ENCODE measurements at places on chromosomes 1 and 21.

DNA sequence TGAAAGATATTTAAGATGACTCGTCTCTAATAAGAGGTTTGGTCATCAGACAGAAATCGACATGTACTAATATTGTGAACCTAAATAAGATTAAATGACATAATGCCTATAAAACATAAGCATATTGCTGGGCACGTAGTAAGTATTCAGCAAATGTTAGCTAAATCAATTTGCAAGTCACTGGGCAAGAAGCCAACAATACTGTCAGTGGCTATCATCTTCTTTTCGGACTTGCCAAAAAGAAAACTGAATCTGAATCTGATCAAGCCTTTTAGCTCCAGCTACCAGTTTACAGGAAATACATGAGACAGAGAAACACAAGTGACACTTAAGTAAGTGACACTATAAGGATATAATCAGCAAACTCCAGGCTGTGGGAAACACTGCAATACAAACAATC, 46.0 kb downstream of the RPL5 start:
- DNase-seq = no peak

GRCh38 chr1:224192082-224192788, 9.2 kb downstream of the DEGS1 start:
- no peak for DNase-seq

- DNase-seq = no peak
Measured at GRCh38 chr1:74396462-74396861, 115.9 kb downstream of the LRRC53 start.

DNA sequence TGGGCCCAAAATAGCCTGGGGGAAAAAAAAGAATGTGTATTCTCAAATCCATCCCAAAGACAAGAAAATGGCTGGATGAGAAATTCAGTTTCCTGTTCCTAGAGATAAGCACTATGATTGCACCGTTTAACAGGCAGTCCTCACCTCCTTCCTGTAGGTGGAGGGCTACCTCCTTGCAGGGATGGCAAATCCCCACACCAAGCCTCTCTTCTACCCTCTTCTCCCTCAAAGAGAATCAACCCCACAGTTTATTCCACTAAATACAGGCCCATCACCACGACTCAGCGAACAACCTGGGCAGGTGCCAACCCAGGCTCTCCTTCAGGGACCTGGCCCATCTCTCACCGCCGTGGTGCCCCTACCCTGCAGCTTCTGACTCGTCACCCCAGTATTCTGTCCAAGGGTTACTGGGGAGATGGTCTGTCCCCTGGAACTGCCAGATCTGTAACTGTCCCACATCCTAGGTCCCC, 3.4 kb upstream of the CHD5 start:
- DNase-seq = no peak

DNA sequence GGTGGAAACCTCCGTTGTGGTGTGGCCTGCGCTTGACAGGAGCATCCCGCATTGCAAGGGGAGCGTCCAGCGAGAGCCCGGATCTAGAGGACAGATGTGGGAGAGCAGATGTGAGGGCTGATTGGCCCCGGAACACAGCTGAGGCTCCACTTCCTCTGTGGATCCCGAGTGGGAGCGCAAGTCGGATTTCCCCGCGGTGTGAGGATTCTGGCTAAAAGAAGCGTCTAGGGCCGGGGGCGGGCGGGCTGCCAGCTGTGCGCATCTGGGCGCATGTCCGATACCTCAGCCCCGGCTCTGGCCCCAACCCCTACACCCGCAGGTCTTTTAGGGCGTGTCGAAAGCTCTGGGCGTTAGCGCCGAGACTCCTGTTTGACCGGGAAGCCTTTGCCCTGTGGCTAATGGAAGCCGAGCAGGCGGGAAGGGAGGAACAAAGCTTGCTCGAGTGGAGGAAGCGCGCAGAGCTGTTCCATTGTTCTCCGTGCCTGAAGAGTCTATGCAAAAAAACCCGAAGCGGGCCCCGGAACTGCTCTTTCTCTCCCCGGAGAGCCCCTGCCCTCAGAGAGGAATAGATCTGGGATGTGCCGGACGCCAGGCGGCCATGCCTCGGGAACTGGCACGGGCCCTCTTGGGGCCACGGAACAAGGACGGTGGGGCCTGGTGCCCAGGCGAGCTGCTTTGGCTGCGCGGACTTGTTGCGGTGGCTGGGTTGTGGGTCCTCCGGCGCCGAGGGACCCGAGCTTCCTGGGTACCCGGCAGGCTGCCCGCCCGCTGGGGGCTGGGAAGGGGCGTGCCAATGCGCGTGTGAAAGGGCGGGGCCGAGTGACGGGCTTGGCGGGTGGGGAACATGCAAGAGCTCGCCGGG, 111.1 kb downstream of the NAV1 start:
- DNase-seq = peak; percentile 52

GRCh38 chr1:9399510-9400424, 107.1 kb downstream of the SPSB1 start:
- DNase-seq = no peak

DNA sequence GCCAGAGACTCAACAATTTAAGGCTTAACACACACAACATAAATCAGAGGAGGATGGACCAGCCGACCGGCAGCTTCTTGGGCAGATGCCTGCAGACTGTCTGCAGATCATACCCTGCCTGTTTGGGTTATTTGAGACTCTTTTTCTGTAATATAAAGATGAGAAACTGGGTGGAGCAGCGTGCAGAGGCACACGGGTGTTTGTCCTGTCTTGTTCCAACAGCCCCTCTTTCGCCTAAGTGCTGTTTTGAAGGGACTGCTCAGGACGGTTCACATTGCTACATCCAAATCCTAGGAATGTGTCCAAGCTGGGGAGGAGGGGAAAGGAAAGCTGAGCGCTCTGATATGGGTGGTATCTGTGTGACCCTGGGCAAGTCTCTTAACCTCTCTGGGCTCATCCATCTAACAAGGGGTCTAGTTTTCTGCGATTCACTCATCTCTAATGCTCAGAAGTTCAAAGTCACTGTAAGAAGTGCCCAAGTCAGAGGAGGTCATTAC, 149.9 kb downstream of the CLIC6 start:
- no peak for DNase-seq

GRCh38 chr1:210455840-210456603, 127.3 kb downstream of the HHAT start:
- DNase-seq = no peak

GRCh38 chr1:3685222-3685621, 32.9 kb downstream of the TP73 start:
- no peak for DNase-seq

DNA sequence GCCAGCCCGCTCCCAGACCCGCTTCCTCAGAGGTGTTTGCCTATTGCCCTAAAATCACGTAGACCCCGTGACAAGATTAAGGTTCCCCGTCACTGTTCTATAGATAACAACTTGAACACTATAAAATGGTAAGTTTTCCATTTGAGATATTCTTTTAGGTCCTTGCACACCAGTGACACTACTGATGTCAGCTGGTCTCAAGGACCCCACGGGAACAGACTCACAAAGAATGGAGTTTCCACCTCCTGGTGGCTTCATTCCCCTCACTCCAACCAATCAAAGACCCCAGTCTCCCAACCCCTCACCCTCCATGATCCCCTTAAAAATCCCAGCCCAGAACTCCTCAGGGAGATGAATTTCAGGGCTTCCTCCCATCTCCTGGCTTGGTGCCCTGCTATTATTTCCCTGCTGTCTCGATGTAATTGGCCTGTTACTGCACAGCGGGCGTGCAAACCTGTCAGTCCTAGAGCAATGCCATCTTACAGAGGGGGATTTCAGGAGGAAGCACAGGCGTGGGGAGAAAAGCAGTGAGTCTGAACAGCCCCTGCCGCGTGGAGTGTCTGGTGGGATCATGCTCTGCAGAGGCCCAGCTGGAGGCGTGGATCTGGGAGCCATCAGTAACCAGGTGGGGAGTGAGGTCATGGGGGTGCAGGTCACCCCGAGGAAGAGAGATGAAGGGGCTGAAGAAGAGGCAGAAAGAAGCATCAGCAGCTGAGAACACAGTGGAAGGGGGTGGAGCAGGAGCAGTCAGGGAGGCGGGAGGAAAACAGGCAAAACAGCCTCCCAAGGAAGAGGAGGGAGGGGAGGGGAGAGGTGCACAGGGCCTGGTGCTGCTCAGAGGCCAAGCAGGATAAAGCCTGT, 35.1 kb upstream of the LBR start:
- no peak for DNase-seq

- no peak for DNase-seq
Measured at GRCh38 chr21:19402870-19403269, 999.3 kb upstream of the TMPRSS15 start.

GRCh38 chr1:209758400-209758799, 2.5 kb downstream of the TRAF3IP3 start:
- DNase-seq = no peak

- DNase-seq = no peak
Measured at GRCh38 chr1:100034470-100034869, 64.7 kb downstream of the SLC35A3 start.

DNA sequence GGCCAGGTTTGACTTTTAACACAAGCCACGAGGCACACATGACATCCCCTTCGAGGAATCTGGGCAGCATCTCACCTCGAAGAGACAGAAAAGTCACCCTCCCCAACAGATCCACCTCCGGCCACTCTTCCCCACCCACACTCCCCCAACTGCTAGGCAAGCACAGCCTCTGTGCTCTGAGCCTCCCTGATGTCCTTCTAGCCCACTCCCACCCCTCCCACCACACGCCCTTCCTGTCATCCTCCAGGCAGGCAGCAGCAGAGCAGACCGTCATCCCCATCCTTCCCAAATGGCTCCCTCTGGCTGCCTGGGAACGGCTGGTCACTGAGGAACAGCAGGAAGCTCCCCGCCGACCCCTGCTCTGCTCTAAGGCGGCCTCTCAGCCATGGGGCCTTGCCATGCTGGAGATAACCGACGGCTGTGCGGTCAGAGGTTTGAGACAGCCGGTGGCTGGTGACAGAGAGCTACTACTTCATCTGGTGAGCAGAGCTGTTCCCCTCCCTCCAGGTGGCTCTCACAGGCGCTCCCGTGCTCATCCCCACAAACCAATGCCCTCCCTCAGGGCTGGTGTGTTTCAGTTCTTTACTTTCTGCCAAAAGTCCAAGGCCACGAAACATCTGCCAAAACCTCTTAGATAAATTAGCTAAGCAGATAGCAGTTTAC, 25.6 kb downstream of the NPHP4 start:
- no peak for DNase-seq

DNA sequence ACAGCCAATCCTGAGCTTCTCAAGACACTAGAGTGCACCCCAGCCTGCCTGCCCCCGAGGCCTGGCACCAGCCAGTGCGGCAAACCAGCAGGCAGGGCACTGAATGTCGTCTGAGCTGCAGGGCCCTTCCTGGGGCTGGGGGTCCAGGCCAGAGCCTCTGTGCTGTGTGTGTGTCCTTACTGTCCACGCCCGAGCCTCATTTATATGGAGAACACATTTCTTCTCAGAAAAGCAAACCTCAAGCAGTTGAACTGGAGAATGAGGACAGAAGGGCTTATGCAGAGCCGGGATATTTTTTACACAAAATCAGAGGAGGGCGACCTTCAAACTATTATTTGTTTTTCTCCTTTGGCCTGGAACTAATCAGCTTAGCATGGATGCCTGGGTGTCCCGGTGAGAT, 52.7 kb downstream of the POFUT2 start:
- DNase-seq = no peak

DNA sequence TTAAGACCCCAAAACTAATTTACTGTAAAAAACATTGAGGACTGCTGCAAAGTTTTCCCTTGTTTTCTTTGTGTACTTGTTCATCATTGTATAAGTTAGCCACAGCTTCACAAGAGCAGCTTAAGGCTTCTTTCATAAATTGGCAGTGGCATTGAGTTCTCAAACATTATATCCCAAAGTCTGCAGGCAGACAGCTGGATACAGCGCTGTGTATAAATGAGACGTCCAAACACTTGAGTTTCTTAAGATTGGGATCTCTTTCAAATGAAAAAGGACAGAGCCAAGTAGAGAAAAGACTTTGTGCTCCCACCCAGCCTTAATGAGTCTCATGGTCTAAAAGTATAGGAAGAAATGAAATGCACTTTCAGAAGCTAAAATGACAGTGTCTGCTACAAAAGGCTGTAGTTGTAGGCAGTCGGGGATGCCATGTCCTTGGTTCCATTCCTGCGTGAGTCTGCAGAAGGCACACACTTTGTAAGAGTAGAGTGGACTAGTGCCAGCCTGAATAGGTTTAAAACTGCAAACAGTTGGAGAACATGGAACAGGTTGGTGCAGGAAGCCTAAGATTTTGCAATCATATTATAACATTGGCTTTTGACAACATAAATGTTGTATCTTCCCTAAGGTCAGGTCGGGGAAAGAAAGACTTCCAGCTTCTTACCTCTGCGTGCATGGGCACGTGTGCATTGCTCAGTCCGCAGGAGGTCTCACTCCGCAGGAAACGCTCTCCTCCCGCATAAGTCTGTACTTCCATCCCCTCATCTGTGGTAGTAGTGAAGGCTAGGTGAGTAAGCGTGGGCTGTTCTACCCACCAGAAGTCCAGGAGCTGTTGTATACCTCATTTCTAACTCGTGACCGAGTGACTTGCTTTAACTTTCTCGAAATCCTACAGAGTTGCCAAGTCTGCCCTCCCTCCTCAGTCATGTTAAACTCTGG, 94.4 kb downstream of the CD247 start:
- DNase-seq = no peak

DNA sequence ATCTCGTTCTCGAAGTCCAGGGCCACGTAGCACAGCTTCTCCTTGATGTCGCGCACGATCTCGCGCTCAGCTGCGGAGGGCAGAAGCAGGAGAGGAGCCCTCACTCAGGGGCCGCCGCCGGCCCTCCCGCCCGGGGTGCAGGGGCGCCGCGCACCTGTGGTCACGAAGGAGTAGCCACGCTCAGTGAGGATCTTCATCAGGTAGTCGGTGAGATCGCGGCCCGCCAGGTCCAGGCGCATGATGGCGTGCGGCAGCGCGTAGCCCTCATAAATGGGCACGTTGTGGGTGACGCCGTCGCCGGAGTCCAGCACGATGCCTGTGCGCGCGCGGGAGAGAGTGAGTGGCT, 1.8 kb downstream of the ACTA1 start:
- no peak for DNase-seq

GRCh38 chr1:186518822-186519381, 58.0 kb upstream of the PDC start:
- no peak for DNase-seq

- DNase-seq = no peak
Measured at GRCh38 chr1:47887060-47887459, 110.1 kb downstream of the TRABD2B start.

DNA sequence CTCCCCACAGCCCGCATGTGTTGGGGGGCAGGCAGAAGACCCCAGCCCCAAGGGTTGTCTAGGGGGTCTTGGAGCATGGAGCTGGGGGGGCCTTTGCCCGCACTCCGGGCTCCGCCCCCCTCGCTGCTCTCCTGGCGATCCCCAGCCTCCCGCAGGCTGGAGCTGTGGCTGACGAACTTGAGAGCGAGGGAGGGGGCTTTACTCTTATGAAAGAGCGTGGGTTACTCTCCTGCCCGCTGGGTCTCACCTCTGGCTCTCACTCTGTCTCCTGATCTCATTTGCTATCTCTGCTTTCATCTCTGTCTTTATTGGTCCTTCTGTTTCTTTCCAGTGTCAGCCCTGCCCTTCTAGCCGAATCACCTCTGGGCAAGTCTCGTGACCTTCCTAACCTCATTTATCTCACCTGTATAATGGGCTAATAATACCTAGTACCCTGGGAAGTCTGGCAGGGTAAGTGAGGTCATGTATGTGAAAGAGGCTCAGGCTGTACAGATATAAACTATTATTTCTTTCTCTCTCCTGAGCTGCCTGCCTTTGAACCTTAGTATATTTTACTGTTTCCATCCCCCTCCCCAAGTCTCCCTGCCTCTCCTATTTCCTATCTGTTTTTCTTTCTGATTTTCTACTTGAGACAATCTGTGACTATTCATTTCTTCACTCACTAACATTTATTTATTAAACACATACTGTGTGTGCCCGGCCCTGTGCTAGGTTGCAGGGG, 731 bp downstream of the EFNA4 start:
- DNase-seq = no peak

- DNase-seq = no peak
Measured at GRCh38 chr1:183757061-183757460, 47.9 kb upstream of the RGL1 start.

- no peak for DNase-seq
Measured at GRCh38 chr1:53568540-53568939, 109.3 kb downstream of the DMRTB1 start.
